ENCODE measurements at places on chromosomes 12 and 14.

DNA sequence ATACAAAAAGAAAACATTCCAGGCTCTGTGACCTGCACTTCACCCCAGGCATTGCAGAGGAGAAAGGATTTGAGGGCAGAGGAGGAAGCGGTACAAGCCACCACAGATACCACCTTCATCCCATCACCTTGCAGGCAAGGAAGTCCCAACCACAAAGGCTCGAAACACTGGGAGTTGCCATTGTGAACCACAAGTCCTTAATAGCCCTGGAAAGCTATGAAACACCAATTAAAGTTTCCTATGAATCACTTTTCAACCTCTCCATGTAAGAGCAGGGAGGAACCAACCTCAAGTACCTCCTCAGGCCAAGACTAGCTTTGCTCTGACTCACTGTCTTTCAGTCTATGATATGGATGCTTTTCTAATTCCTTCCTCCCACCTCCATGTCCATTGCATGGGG, 27.0 kb downstream of the MAP3K9 start:
- no peak for DNase-seq

- no peak for DNase-seq
Observed at GRCh38 chr12:2319737-2320506, 267.1 kb downstream of the CACNA1C start.

DNA sequence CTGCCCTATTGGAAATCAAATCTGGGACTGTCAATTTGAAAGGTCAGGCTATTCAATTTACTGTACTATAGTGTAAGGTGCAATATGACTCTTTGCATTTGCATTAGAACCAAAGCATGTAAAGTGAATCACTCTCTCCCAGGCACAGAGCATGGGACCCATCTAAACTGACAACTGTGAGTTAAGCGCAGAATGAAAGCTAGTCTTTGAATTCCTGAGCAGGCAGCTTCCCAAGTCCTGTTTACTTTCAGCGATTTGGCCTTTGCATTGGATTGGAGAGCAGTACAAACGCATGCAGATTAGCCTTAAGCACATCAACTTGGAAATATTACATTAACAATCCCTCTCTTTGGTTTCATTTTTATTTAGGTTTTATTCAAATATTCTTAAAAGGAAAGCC, 74.6 kb downstream of the RERG start:
- DNase-seq: no peak

- DNase-seq: no peak
Observed at GRCh38 chr12:11324426-11324825, 14.2 kb upstream of the PRB4 start.

- DNase-seq: no peak
Observed at GRCh38 chr14:81662570-81663197, 129.0 kb upstream of the SEL1L start.

DNA sequence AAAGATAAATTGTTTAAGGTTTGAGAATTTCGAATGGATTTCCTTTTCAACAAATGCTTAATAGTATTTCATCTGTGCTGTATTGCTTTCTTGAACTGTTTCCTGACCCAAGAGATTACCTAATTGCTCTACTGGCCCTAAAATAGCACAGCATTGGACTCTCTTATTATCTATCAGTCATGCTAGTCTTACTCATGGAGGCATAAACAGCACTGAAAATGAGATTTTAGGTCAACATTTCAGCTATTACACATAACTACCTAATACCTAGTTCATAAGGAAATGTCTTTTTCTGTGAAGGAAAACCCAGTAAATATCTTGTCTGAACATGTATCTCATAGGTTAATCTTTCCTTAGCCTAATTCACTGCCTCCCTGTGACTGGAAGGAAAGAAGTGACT, 4.3 kb upstream of the ABCD2 start:
- no peak for DNase-seq

GRCh38 chr14:45094275-45094674, 10.4 kb downstream of the PRPF39 start:
- DNase-seq: no peak

DNA sequence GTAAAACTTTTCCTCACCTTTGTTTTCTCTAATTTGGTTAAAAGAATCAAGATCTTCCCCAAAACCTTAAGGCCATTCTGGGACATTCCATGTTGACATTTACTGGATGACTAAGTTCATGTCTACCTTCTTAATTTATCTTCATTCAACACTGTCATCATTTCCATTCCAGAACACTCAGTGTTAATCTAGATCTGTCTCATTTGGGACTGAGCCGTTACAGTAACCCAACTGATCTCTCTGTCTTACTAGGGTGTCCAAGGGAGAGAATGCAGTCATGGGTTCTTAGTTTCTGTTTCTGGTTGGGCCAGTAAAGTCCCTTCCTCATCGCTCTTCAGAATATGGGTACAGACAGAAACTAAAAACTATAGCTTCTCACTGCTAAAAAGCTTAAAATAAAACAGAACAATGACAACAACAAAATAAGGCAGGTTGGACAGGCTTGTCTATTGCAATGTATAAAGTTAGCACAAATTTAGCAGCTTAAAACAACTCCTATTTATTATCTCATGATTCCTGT, 144.8 kb downstream of the ASCL1 start:
- peak; percentile 41 for DNase-seq

GRCh38 chr12:53221203-53222080, 10.6 kb downstream of the RARG start:
- DNase-seq: peak; percentile 64

- DNase-seq: no peak
Observed at GRCh38 chr12:89089264-89089663, 263.0 kb downstream of the DUSP6 start.

- no peak for DNase-seq
Observed at GRCh38 chr12:26573225-26573909, 259.6 kb downstream of the ITPR2 start.

DNA sequence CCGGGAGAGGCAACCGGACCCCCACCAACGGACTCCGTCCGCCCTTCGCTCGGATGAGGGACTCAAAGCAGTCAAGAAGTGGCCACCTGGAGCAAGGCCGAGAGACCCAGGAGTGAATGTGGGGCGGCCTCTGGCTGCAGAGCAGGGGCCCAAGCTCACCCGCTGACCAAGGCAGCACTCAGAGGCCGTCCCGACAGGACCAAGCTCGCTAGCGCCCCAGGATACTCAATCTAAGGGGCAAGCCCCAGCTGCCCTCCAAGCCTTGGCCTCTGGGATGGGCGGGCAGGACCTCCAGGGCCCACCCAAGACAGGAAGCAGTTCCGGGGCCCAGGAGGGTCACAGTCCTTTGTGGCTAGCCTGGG, 936 bp downstream of the AKT1 start:
- DNase-seq: no peak

DNA sequence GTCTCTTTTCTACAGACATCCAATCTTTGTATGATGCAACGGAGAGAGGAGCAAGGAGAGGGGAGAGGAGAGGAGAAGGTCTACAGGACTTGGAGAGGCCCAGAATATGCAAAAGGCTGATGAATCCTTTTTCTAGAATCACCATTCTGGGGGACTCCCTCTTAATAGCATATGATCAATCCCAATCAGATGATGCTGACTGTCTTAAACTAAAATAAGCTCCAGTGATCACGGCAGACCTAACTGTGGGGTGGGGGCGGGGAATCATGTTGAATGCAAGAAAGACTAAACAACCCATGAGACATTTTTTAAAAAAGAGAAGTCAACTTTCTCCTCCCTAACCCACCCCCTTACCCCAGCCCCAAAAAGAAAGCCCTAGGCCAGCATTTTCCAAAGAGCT, 33.4 kb downstream of the BTBD7 start:
- no peak for DNase-seq

DNA sequence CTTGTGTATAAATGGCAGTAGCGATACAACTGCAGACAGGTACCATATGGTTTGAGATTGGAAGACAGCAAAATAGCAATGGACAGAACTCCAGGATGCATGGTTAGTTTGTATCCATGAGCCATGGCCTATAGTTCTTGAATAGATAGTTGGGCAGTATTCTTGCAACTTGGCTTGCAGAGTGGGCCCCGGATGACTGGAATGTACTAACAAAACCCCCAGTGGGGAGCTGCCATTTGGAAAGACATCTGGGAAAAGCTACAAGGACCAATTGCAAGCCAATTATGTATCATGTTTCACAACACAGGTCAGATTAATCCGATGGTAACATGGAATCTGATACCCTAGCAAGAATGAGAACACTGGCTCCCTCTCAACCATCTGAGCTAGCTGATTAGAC, 279.6 kb downstream of the RERGL start:
- no peak for DNase-seq

DNA sequence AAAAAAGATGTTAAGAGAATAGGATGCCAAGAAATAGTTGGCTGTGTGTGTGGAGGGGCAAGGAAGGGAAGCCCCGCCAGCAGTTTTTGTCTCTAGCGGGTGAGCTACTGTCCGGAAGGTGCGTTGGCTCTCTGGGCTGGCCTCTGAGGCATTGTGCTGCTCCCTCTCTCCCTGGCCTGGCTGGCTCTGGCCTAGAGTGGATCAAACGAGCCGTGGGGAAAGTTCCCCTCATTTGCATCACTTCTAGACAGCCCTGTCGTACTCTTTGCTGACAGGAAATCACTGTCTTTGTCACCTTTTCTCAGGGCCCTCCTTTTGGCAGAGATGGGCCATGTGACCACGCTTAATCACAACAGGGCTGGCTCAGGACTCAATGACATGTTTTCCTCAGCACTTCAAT, 236.1 kb upstream of the NPAS3 start:
- peak; percentile 12 for DNase-seq

All from activated CD4-positive, alpha-beta T cell treated with anti-CD3 and anti-CD28 coated beads, Interleukin-10, Interleukin-2, amounts not matched to agents 100 ng/mL and 50 ng/mL, durations not matched to agents 16 hours and 8 hours (primary cell).